Stimulated activated CD4-positive, alpha-beta T cell treated with anti-CD3 and anti-CD28 coated beads, TNF-alpha, amount 100 ng/mL, for 24 hours (primary cell): ENCODE measurements at places on chromosomes 4 and X.

DNA sequence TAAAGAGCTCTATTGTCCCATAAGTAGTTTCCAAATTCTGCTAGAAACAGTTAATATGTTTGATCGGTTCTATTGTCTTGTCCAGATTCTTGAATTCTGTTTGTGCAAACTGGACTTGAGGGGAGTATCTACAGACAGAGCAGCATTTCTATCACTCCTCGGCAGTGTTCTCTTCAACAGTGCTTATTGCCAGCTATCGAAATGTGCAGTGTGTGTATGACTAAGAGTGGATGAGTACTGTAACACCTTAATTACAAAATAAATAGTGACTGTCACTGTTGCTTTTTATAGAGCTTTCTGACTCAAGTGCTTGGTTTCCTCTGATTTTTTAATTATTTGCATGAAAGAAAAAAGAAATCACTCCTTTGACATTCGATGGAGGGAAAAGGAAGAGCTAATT, 274.6 kb downstream of the RPA4 start:
- DNase-seq: no peak

DNA sequence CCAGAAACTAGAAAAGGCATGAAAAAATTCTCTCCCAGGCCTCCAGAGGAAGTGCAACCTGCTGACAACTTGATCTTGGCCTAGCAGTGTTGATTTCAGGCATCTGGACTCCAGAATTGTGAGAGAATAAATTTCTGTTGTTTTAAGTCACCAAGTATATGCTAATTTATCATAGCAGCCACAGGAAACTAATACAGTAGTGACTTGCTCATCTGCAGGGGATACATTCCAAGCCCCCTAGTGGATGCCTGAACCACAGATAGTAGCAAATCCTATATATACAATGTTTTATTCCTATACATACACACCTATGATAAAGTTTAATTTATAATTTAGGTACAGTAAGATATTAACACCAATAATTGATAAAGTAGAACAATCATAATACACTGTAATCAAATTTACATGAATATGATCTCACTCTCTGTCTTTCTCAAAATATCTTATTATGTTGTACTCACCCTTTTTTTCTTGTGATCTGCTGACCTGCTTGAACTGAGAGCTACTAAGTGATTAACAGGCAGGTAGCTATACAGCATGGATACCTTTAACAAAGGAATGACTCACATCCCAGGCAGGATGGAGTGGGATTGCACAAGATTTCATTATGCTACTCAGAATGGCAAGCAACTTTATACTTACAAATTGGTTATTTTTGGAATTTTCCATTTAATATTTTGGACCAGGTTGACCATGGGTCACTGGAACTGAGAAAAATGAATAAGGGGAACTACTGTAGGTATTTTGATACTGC, 501.1 kb downstream of the KCNIP4 start:
- DNase-seq: no peak

- no peak for DNase-seq
Measured at GRCh38 chrX:87388381-87388780, 129.2 kb upstream of the KLHL4 start.

DNA sequence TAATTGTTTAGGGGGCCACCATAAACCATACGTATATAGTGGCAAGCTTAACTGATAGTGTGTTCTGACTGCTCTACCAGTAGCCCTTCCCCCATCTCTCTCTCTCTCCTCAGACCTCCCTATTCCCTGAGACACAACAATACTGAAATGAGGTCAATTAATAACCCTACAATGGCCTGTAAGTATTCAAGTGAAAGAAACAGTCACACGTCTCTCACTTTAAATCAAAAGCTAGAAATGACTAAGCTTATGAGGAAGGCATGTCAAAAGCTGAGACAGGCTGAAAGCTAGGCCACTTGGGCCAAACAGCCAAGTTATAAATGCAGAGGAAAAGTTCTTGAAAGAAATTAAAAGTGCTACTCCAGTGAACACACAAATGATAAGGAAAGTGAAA, 78.0 kb downstream of the PRDM5 start:
- DNase-seq: peak; percentile 11

- no peak for DNase-seq
Measured at GRCh38 chr4:75668596-75668995, 4.6 kb downstream of the G3BP2 start.

DNA sequence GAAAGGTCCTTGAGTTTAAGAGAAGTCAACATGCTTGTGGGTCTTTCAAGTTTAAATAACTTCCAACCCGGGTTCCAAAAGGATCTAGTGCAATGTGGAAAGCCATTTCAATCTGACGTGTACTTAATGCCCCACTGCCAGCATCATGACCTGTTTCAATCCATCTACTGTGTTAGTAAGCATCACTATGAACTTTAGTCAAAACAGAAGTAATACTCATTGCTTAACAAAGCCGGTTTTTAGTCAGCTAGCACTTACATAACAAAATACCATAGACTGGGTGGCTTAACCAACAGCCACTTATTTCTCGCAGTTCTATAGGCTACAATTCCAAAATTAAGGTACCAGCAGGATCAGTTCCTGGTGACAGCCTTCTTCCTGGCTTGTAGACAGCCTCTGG, 677.5 kb downstream of the DMD start:
- no peak for DNase-seq

- no peak for DNase-seq
Measured at GRCh38 chr4:25956260-25956659, 42.2 kb downstream of the SMIM20 start.

GRCh38 chrX:47245156-47245555, 12.3 kb downstream of the USP11 start:
- DNase-seq: no peak

GRCh38 chr4:177107288-177107921, 202.3 kb upstream of the NEIL3 start:
- DNase-seq: no peak

GRCh38 chr4:58491620-58492019, 1381.4 kb upstream of the IGFBP7 start:
- DNase-seq: no peak

GRCh38 chrX:20693078-20693477, 426.4 kb upstream of the RPS6KA3 start:
- no peak for DNase-seq

DNA sequence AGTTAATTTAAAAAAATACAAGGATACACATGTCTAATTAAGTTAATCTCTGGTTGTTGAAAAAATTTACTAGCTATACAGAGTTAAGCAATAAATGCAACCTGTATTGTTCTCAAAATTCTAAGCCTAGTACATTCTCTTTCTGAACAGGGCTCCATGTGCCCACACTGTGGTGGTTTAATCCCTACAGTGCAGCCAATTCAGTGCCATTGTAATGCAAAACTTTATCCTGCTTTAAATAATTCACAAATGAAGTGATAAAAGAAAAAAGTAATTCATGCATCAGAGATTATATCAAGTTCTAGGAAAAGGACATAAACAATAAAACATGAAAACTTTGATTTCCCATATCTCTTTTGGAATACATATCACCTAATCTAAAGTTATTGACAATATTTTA, 1089.2 kb downstream of the C4orf33 start:
- DNase-seq: no peak

GRCh38 chr4:79042079-79042674, 102.9 kb upstream of the PAQR3 start:
- no peak for DNase-seq

DNA sequence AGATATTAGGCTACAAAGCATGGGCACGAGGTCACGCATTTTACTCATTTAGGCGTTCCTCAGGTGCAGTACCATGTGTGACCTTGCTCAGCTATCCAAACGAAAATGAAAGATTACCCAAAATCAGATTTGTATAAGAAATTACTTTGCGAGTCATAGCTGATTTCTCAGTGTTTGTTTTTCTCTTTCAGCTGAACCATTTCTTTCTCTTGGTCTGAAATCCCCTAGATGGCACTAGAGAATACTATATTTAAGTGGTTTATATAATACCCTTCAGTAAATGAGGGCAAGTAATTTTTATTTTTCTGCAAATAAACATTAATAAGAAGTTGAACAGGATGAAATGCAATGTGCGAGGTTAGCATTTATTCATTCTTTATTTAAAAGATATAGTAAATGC, 496.6 kb downstream of the STIM2 start:
- no peak for DNase-seq

GRCh38 chrX:80016182-80016581, 1.6 kb downstream of the TBX22 start:
- no peak for DNase-seq

GRCh38 chrX:135480076-135480475, 40.4 kb upstream of the INTS6L start:
- DNase-seq: no peak

- no peak for DNase-seq
Measured at GRCh38 chr4:156775813-156776212, 195.8 kb downstream of the PDGFC start.

- DNase-seq: no peak
Measured at GRCh38 chr4:48108309-48109073, 25.6 kb downstream of the TXK start.

GRCh38 chrX:150449313-150449712, 86.2 kb downstream of the MAMLD1 start:
- no peak for DNase-seq

DNA sequence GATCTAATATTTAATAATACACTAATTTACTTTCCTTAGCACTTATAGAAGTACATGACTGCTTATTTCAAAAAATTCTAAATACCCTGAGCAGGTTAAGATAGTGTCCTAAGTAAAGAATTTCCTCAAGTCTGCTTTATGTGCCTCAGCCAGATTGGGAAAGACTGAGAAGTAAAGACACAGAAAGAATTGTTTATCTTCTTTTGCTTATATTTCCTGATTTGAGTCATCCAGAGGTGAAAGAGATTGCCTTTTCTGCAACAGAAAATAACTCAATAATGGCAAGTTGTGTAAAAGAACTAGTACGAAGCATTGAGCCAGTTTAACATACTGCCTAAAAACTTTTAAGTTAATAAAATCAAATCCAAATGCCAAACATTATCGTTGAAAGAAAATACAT, 45.0 kb downstream of the NAF1 start:
- DNase-seq: no peak

GRCh38 chr4:9832640-9833039, 51.2 kb downstream of the DRD5 start:
- no peak for DNase-seq

DNA sequence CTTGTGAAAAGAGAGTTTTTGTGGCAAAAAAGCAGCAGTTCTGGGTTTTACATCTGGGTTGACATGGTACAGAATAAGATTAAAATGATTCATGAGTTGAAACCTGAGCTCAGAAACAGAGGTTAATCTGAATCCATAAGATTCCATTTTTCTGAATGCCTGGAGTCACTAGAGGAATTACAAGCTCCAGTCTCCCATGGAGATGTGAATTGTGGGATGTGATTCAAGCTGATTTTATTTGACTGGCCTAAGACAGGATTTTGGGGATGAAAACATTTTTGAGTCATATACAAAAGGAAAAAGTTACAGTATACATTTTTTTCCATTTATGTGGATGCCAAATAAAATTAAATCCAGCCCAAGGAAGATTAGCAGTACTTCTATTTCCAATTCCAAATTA, 161.1 kb downstream of the RBM46 start:
- no peak for DNase-seq

DNA sequence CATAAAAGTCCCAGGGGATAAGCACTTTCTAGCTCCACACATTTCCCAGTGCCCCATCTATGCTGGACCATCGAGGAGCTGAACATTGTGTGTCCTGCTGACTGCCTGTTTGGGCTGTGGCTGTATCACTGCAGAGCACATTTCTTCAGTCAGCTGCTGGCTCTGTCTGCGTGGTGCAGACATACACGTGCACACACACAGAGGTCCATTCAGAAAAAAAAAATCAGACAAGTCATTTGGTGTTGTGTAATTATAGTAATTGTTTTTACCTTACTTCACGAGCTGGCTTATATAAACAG, 1.1 kb upstream of the PDLIM3 start:
- DNase-seq: no peak

GRCh38 chrX:104995546-104995945, 224.9 kb downstream of the TEX13A start:
- no peak for DNase-seq

GRCh38 chr4:54062392-54062791, 2.0 kb downstream of the CHIC2 start:
- DNase-seq: no peak

- no peak for DNase-seq
Measured at GRCh38 chr4:172245516-172245915, 432.3 kb downstream of the GALNTL6 start.

DNA sequence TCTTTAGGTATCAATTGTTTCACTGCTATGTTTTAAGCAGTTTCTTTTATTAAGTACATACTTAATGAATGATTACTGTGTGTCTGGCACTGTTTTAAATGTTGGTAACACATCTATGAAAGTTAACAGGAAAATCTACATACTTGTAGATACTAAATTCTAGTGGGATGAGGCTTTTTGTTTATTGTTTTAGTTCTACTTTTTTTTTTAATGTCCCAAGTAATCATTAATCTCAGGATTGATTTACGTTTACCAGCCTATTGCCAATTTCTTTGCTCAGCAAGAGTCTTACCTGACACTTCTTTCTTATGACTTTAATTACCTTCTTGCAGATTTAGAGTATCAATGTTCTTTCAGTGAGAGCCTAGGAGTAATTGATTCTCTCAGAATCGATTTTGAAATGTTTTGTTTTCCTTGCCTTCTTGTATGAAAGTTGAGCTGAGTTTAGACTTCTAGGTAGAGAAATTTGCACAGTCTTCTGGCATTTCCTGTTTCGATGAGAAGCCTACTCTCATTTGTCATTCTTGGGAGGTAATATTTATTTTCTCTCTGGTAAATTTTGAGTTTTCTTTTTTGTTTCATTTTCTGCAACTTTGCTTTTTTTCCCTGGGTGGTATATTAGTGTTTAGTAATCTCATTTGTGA, 235.2 kb upstream of the ANKRD50 start:
- DNase-seq: no peak

DNA sequence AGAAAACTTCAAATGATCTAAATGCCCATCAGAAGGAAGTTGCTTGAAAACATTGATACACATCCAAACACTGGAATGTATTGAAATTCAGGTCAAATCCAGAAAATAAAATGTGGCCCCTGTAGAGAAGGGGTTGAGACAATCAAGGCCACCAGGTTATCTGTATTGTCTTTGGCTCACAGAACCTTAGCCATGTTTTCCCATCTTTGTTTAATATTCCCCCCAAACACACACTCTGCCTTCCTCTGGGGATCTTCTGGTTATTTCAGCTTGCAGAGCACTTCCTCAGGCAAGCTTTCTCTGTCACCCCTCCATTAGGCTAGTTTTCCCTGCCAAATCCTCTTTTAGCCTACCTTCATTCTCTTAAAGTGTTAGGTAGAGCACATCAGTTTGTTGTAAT, 30.5 kb downstream of the PAGE2 start:
- DNase-seq: no peak

DNA sequence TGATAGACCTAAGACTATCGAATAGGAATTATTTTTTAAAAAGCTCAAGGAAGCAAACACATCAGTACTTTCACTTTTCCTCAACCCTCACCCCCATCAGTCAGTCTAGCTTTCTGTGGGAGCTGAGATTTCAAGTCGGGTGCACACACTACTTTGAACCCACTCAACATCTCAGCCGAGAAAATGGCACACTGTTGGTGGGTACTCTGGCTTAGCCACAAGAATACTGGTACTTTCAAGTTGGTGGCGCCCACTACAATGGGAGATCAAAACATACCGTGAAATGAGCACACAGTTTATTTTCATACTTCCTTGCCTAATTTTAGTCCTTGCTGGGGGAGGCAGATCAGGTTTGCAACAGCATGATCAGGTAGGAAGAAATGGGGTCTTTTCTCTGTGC, 10.2 kb downstream of the CD40LG start:
- DNase-seq: no peak

- no peak for DNase-seq
Measured at GRCh38 chrX:133979641-133980230, 5.7 kb downstream of the GPC3 start.
